Non-pigmented ciliary epithelial cell (primary cell): ENCODE measurements at places on chromosomes 3 and 15.

- DNase-seq: no peak
These were observed 319.6 kb upstream of the IL12A start for GRCh38 chr3:159668990-159669476.

DNA sequence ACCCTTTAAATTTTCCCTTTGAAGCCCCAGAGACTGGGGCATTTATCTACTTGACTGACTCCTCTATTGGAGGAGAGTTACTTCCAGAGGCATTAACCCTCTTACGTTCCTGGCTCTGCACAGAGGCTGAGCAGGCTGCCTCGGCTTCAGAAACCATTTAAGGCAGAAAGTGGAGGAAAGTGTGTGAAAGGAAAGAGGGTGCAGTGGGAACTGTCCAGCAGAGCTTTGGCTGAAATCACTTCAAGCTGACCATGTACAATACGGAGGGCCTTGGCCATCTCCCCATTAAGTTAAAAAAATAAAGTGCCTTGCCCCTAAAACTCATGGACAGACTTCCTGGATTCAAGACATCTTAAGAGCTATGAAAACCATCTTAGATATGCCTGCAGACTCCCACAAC lies 238.7 kb downstream of the SV2B start:
- peak; percentile 9 for DNase-seq

DNA sequence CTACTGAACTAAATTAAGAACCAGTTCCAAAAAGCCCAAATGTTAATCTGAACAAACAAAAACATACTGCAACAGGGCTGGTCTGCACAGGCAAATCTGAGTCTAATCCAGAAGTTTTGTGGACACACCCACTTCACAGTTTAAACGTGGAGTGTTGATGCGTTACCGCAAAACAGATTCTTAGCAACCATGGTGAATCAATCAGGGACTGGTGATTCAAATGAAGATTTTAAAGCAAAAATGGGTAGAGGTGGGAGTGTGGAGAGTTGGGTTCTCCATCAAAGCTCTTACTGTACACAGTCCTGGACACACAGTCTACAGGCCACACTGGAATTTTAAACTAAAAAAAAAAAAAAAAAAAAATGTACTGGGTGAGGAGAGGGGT lies 5.2 kb downstream of the ANXA2 start:
- DNase-seq: no peak

GRCh38 chr3:123833398-123833785 lies 50.7 kb downstream of the MYLK start:
- DNase-seq: no peak

GRCh38 chr3:9147896-9148266 lies 101.6 kb downstream of the SRGAP3 start:
- no peak for DNase-seq

DNA sequence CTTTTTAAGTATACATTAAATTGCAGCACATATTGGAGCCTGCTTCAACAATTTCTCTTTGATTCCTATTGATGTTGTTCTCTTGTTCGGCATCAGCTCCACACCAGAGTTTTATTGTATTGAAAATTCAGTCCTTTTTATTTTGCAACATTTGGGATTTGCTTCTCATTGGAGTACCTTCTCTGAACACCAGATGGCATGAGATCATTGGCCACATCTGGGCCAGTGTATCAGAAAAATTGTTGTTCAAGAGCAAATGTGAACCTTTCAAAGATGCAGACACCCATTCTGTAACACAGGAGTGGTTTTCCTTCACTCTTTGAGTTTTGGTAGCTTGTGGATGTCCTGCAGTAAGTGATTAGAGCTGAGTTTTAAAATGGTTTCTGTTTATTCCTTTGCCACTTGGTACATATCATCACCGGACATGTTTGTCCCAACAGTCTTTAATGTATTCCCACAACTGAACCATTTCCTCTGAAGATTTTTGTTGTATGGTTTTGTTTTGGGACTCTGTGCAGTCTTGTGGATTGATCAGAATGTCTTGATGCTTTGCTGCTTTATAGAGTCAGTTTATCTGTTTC lies 96.1 kb downstream of the MCTP2 start:
- DNase-seq: no peak

GRCh38 chr3:138408751-138409570 lies 25.5 kb upstream of the ESYT3 start:
- no peak for DNase-seq

- no peak for DNase-seq
These were observed 1.9 kb downstream of the RTP4 start for GRCh38 chr3:187370051-187370450.

DNA sequence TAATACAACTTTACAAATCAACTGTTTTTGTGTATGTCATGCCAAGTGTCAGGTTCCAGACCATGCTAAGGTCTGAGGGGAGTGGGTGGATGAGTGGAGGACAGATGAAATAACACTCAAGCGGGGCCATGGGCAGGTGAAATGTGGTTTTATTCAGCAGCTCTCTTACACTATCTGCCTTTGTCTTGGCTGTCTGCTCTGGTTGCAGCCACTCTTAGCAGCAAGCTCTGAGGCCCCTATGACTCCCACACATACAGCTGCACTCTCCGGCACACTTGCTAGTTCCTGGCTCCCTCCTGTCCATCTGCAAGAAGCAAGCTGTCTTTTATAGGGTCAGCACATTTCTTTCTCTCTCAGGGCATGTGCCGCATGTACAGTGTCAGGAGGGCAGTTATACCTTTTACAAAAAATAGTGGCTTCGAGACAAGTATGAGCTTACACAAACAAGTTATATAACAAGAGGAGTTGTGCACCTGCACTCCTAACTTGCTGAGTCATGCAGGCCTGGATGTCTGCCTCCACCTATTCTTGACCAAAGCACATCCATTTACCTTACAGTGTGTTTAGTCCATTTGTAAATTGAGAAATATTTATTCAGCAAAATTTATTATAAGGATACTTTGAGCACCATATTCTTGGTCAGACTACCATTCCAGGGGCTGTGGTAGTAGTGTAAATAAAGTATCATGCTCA lies 683.7 kb upstream of the CBLB start:
- DNase-seq: no peak

DNA sequence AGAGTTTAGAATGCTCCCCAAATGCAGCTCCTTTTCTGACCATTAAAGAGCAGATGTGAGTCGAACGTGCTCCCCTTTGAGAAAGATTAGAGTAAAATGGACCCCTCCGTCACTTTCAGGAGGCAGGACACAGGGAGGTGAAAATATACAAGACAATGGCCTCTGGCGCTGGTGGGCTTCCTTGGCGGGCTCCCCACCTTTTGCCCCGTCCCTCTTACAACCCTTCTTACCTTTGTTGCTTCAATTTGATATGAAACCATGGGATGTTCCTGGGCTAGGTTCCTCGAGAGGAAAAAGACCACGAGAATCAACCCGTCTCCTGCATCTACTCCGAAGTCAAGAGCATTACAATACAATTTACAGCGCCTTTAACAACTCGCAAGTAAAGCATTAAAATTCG lies 214.2 kb downstream of the MEIS2 start:
- no peak for DNase-seq
